ENCODE measurements at places on chromosomes 2 and 18. TPM values are rescaled to one million over a fixed set of nuclear protein-coding genes. Genes with fewer than 3 reads are reported as not detected.

ERLEC1 gene
- total RNA-seq, result 86.4 TPM

IL1A gene
- total RNA-seq, result 0.54 TPM

SPTBN1 gene
- 600 TPM for total RNA-seq

TTN gene
- under 0.01 TPM for total RNA-seq

DYSF gene
- total RNA-seq, result 9.8 TPM

All from placental epithelial cell (primary cell).